ENCODE measurements at places on chromosomes 12 and 14.

GRCh38 chr12:108745641-108746040, 14.3 kb upstream of the CORO1C start:
- no peak for DNase-seq

- no peak for DNase-seq
Measured at GRCh38 chr14:103687712-103688111, 27.5 kb downstream of the XRCC3 start.

- DNase-seq = no peak
Measured at GRCh38 chr12:16949871-16950667, 344.1 kb upstream of the LMO3 start.

GRCh38 chr12:83161456-83161855, 474.8 kb downstream of the TMTC2 start:
- no peak for DNase-seq

- DNase-seq = no peak
Measured at GRCh38 chr14:99191395-99192027, 80.5 kb downstream of the BCL11B start.

GRCh38 chr14:69982220-69982839, 103.1 kb downstream of the SMOC1 start:
- DNase-seq = no peak

- peak; percentile 54 for DNase-seq
Measured at GRCh38 chr12:131829356-131829747, 1.2 kb downstream of the MMP17 start.

DNA sequence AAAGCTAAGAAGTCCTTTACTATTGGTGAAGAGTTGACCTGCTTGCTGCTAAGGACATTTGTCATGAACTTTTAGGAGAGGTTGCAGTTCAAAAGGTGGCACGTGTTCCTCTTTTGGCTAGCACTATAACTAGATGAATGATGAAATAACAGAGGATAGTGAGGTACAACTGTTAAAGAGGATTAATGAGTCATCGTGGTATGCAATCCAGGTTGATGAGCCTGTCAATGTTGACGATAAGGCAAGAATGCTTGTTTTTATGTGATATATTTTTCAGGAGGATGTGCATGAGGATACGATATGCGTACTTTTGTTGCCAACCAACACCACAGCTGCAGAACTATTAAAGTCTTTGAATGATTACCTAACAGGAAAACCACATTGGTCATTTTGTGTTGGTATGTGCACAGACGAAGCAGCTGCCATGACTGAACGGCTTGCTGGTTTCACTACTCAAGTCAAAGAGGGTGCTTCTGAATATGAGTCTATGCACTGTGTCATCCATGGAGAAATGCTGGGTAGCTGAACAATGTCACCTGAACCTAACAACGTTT, 10.6 kb downstream of the CEP128 start:
- no peak for DNase-seq
